Immature natural killer cell (primary cell): ENCODE measurements at places on chromosomes 6 and 20. TPM values are rescaled to one million over a fixed set of nuclear protein-coding genes. Genes with fewer than 3 reads are reported as not detected.

CLPSL2 gene
- not detected for polyA plus RNA-seq

GRCh38 chr20:9723501-9724202, 115.2 kb downstream of the PAK5 start:
- H3K36me3 ChIP-seq, result no peaks in the 10 kb centered on the region
- no peaks in the 10 kb centered on the region for H3K4me1 ChIP-seq
- no peak for DNase-seq
- no peak overlapping the region for H3K4me3 ChIP-seq

SLC4A11 gene
- not detected for polyA plus RNA-seq

PDSS2 gene
- 11.0 TPM for polyA plus RNA-seq

MAP7 gene
- polyA plus RNA-seq, result not detected

- H3K27me3 ChIP-seq, result peaks cover 13% of the 10 kb centered on the region
- peak overlapping the region; percentile 99 for H3K4me3 ChIP-seq
- H3K36me3 ChIP-seq, result peaks cover 35% of the 10 kb centered on the region
- H3K27ac ChIP-seq, result peak overlapping the region; percentile 98
- H3K4me1 ChIP-seq, result peaks cover 53% of the 10 kb centered on the region
These were observed 6.3 kb upstream of the DHX16 start for GRCh38 chr6:30678964-30679726.

GRCh38 chr6:166781331-166781730, 154.3 kb upstream of the RPS6KA2 start:
- peaks cover 4% of the 10 kb centered on the region for H3K4me1 ChIP-seq
- peaks cover 8% of the 10 kb centered on the region for H3K27me3 ChIP-seq
- H3K36me3 ChIP-seq, result no peaks in the 10 kb centered on the region

DNA sequence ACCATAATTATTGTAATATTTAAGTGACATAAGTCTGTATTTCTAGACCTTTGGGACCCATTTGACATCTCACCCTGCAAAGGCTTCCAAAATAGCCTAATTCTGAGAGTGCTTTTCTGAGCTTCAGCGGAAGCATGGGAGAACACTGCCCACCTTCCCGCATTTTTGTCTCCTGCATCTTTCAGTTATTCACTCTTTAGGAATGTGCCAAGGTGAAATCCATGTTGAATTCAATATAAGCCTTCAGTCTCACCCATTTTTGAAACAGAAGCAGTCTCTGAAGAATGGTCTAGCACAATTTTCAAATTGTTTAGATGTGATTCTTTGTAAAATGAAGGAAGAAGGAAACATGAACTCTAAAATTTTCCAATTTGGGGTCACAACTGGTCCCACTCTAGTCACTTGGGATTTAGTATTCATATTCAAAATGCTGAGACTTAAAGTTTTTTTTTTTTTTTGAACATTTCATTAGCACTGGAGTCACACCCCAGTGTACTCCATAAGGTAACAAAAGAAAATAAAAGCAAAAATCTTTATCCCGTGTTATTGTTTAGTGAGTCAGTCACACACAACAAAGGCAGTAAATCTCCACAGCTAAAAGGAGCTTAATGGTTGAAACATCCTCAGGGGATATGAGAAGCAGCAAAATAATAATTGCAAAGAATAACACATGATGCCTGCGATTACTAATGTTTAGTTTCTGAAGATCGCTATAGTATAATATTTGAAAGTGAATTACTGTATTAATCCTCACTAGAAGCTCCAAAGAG, 479.9 kb upstream of the BTBD3 start:
- peaks cover 3% of the 10 kb centered on the region for H3K36me3 ChIP-seq
- H3K27ac ChIP-seq, result no peak overlapping the region
- no peak overlapping the region for H3K4me3 ChIP-seq
- H3K27me3 ChIP-seq, result peaks cover 1% of the 10 kb centered on the region
- no peaks in the 10 kb centered on the region for H3K4me1 ChIP-seq

DNA sequence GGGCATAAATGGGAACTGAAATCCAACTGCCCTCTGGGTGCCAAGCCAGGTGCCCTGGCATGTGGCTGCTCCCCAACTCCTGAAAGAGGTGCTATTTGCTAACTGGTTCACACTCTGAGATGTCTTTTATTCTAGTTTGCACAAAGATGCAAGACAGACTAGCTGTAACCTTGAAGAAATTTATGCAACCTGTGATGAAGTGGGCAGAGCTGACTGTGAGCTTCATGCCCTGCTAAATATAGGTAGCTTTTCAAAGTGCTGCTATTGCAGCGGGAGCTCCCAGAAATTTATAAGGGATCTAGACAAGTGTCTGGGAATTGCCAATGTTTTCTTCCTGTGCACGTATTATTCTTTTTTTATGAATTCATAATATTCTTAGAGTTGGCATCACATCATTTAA, 517.5 kb downstream of the RNF144B start:
- no peaks in the 10 kb centered on the region for H3K4me1 ChIP-seq
- H3K27ac ChIP-seq, result no peak overlapping the region
- H3K27me3 ChIP-seq, result peaks cover 2% of the 10 kb centered on the region
- no peaks in the 10 kb centered on the region for H3K36me3 ChIP-seq
- no peak overlapping the region for H3K4me3 ChIP-seq

CTCFL gene
- not detected for polyA plus RNA-seq

MYL9 gene
- 2.7 TPM for polyA plus RNA-seq

PRSS16 gene
- polyA plus RNA-seq, result not detected

DNA sequence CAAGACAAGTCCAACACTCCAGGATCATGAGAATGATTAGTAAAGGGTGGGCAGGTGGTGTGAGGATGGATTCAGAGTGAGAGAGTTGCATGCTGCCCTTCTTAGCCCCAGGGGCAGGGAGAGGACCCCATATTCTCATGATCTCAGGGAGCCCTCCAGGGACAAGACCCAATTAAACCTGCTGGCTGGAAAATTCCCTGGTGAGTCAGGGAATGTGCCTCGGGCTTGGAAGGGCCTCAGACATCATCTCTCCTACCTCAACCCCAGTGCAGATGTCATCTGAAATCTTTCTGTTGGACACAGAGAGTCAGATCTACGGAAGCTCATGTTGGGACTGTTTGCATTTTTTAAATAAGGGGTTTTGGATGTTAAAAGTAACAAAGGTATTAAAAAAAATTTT, 9.2 kb upstream of the SIRPD start:
- no peak overlapping the region for H3K27ac ChIP-seq
- H3K36me3 ChIP-seq, result no peaks in the 10 kb centered on the region
- H3K4me1 ChIP-seq, result no peaks in the 10 kb centered on the region
- DNase-seq, result no peak
- peaks cover 10% of the 10 kb centered on the region for H3K27me3 ChIP-seq
- no peak overlapping the region for H3K4me3 ChIP-seq

GRCh38 chr20:4817230-4817671, 95.5 kb downstream of the PRND start:
- H3K27ac ChIP-seq, result no peak overlapping the region
- H3K36me3 ChIP-seq, result peaks cover 6% of the 10 kb centered on the region
- peaks cover 43% of the 10 kb centered on the region for H3K4me1 ChIP-seq
- H3K4me3 ChIP-seq, result no peak overlapping the region
- H3K27me3 ChIP-seq, result peaks cover 4% of the 10 kb centered on the region

- no peaks in the 10 kb centered on the region for H3K4me1 ChIP-seq
- H3K27ac ChIP-seq, result no peak overlapping the region
- H3K27me3 ChIP-seq, result no peaks in the 10 kb centered on the region
- no peak overlapping the region for H3K4me3 ChIP-seq
- no peaks in the 10 kb centered on the region for H3K36me3 ChIP-seq
These were observed 26.8 kb downstream of the HS3ST5 start for GRCh38 chr6:114315831-114316595.

GRCh38 chr6:158103228-158103627, 64.8 kb downstream of the SERAC1 start:
- H3K27ac ChIP-seq, result no peak overlapping the region
- no peaks in the 10 kb centered on the region for H3K4me1 ChIP-seq
- no peaks in the 10 kb centered on the region for H3K27me3 ChIP-seq
- H3K4me3 ChIP-seq, result no peak overlapping the region
- no peaks in the 10 kb centered on the region for H3K36me3 ChIP-seq

OPRL1 gene
- 1.3 TPM for polyA plus RNA-seq

DNA sequence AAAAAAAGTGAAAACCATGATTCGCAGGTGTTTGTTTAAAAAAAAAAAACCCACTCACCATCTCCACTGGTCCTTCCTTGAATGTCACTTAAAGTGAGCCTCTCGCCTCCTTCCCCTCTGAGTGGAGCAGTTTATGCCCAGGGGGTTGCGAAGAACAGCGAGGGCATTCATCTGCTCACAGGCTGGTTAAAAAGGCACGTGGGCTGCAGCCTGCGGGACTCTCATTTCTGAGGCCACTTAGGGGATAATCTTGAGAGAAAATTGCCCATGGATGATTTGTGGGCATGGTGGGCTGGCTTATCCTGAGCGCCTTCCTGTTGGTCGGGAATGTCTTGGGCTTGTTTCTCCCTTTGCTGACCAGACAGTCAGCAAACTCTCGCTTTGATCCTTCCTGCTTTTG, 18.9 kb downstream of the BCAS4 start:
- no peak overlapping the region for H3K27ac ChIP-seq
- peaks cover 11% of the 10 kb centered on the region for H3K27me3 ChIP-seq
- peaks cover 19% of the 10 kb centered on the region for H3K4me1 ChIP-seq
- peaks cover 5% of the 10 kb centered on the region for H3K36me3 ChIP-seq
- no peak for DNase-seq

DNA sequence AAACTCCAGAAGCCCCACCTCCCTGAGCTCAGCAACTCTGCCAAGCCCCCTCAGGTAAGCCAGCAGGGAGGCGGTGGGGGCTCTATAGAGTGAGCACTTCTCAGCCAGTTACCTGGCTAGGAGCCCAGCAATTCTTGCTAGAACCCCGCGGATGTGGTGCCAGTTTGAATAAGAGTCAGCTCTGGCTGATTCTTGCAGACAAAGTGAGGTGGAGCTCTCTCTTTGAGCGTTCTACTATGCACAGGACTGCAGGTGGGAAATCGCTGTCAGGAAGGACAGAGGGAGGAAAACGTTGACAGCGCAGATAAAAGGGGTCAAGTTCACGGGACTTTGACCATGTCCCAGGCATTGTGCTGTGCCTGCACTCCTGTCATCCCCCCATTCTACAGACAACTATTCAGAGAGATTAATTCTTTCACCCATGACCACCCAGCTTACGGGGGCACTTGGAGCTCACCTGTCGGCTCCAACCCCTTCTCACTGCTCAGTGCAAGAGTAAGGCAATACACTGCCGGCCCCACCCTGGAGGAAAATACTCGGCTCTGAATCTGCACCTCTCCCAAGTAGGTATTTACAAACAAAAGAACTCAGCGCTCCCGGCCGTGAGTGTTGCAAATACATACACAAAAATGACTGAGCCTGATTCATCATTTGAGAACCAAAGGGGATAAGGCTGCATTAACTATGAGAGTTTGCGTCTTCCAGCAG, 92.9 kb downstream of the ANKRD60 start:
- no peak overlapping the region for H3K27ac ChIP-seq
- H3K4me1 ChIP-seq, result no peaks in the 10 kb centered on the region
- DNase-seq, result no peak

DNA sequence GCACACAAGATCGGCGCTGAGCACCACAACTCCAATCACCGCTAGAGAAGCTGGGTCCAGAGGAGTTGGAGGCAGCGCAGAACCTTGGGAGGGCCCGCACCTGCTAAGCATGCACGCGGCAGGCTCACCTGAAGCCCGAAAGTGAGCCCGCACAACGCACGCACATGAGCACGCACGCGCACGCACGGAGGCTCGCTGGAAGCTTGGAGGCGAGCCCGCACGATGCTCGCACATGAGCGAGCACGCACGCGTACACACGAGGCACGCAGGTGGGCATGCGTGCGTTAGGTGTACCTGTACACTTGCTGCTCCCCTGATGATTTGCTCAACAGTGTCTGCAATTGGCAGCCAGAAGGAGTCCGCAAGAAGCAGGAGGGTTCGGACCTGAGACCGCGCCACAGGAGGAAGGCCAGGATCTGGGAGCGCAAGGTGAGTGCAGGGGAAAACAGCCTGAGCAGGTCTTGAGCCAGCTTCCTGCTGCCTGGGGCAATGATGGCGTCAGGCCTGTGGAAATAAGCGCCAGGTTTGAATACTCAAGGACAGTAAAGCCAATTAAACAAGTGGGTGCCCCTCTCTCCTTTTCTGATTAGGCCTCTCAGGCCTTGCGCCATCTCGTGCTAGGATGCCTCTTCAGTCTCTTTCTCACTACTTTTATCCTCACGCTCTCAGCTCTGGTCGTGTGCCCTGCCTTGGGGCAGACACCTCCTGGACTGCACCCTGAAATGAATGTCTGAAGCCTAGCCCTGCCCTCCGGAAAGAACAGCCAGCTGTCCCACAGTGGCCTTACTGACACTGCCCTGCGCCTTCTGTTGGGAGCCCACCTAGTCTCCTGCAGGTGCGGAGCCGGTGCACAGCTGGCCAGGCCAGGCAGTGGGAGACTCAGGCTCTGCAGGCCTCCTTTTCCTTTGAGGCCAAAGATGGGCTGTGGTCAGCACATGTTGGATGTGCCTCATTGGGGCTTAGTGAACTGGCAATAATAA, 340.4 kb downstream of the CDC5L start:
- no peak overlapping the region for H3K27ac ChIP-seq
- no peaks in the 10 kb centered on the region for H3K36me3 ChIP-seq
- peaks cover 7% of the 10 kb centered on the region for H3K27me3 ChIP-seq
- DNase-seq, result no peak
- no peaks in the 10 kb centered on the region for H3K4me1 ChIP-seq
- H3K4me3 ChIP-seq, result no peak overlapping the region

HLA-DRB1 gene
- polyA plus RNA-seq, result 268 TPM
